ENCODE measurements at places on chromosomes 5 and 9.

GRCh38 chr5:16504571-16504970 lies 39.0 kb upstream of the ZNF622 start:
- DNase-seq: no peak

- DNase-seq: peak; percentile 8
Measured at GRCh38 chr9:113876151-113876992, at the start of gene ZNF618. ZNF618 (plus strand) TSS chr9:113876309; CDS start chr9:113876381, 72 bp downstream.

DNA sequence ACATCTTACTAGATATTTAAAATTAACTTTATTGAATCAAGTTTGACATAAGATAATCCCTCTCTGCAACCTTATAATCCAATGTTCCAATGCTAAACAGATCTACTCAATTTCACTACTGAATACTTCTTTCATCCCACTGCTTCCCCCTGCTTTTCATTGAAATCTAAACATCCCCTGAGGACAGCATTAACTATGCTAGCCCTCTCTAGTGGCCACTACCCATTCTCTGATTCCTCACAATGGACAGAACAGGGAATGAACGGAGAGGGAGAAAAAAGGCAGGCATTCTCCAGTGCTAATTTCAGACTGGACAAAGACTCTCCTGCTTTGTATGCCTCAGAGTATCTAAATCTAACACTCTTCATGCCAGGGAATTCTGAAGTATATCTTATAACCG lies 54.3 kb upstream of the RGS7BP start:
- no peak for DNase-seq

- no peak for DNase-seq
Measured at GRCh38 chr5:14035859-14036503, 91.5 kb upstream of the DNAH5 start.

DNA sequence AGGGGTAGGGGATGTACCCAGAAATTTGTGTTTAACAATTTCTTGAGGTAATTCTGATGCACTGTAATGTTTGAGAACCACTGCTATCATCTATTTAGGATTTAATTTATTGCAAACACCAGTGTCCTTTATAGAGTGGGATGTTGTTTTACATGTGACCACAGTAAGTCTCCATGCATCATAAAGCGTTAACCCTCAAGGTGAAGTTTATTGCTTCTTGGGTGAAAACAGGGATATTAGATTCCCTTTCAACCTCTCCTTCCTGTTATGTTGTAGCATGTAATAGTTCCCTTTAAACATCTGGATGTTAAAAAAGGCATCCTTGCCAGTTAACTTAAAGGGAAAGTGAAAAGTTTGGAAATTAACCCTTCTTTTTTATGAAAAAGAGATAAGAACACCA lies 35.8 kb upstream of the ATG10 start:
- DNase-seq: no peak

DNA sequence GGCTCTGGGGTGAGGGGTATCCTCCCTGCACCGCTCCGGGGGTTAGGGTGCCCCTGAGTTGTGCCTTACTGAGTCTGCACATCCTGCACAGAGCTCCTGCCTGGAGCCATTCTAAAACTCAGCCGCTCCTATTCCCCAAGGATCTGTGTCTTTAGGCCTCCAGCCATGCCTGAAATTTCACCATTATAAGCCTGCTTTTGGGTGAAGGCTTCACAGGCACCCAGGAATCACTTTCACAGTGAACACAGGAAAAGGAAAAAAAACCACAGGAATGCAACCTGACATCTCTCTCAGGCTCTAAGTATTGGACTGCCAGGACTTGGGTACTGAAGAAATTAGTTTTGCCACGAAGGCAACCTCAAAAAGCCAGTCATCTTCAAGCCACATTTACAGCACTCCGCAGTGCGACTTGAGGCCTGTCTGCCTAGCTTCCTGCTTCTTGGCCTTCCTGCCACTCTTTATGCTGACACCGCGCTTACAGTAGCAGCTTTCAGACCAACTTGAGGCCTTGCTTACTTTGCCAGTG lies 30.9 kb downstream of the GALNT10 start:
- peak; percentile 75 for DNase-seq

- DNase-seq: no peak
Measured at GRCh38 chr5:129977810-129978209, 73.5 kb downstream of the CHSY3 start.

GRCh38 chr5:75457161-75457560 lies 54.3 kb downstream of the CERT1 start:
- no peak for DNase-seq

DNA sequence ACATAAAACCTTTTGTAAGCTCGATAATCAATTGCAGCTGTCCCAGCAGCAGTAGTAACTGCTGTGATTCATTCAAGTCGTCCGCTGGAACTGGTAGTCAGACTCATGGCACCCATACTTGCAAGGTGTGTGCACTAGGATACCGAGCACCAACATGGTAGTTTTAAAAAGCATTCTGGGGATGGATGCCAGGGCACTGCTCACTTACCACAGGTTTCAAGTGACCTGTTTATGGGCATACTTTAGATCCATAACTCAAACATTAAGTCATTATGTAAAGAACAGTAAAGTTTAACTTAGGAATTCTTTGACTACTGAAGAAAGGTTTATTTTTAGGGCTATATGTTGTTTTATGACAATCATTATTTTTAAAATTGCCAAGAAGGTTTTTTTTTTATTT lies 2277.6 kb downstream of the MAT2B start:
- DNase-seq: no peak

DNA sequence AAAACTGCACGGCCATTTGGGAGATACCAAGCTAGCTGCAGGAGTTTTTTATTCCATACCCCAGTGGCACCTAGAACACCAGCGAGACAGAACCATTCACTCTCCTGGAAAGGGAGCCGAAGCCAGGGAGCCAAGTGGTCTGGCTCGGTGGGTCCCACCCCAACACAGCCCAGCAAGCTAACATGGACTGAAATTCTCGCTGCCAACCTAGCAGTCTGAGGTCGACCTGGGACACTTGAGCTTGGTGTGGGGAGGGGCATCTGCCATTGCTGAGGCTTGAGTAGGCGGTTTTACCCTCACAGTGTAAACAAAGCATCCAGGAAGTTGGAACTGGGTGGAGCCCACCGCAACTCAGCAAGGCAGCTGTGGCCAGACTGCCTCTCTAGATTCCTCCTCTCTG lies 108.9 kb upstream of the CHD1 start:
- DNase-seq: peak; percentile 70

GRCh38 chr5:69029292-69029691 lies 64.5 kb upstream of the SLC30A5 start:
- DNase-seq: no peak

- no peak for DNase-seq
Measured at GRCh38 chr5:96530901-96531300, 97.9 kb upstream of the PCSK1 start.

DNA sequence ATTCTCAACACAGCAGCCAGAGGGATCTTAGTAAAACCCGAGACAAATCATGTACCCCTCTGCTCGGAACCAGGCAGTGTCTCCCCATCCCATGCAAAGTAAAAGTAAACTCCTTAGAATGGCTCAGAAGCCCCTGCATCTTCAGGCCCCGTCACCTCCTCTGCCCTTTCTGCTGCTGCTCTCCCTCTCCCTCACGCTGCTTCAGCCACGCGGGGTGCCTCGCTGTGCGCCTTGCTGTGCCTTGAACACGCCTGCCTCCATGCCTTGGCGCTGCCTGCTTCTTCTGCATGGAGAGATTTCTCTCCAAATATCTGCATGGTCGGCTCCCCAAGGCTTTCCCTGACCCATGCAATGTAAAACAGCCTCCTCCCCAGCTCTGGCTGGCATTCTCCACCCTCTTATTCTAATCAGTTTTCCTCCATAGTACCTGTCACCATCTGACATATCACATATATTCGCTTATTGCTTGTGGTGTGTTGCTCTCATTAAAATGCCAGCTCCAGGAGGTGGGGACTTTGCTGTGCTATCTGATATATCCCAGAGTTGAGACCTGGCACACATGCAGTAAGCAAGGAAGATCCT lies 8.0 kb downstream of the GPRIN1 start:
- no peak for DNase-seq

GRCh38 chr5:180313677-180314505 lies 22.0 kb upstream of the MAPK9 start:
- DNase-seq: peak; percentile 71

DNA sequence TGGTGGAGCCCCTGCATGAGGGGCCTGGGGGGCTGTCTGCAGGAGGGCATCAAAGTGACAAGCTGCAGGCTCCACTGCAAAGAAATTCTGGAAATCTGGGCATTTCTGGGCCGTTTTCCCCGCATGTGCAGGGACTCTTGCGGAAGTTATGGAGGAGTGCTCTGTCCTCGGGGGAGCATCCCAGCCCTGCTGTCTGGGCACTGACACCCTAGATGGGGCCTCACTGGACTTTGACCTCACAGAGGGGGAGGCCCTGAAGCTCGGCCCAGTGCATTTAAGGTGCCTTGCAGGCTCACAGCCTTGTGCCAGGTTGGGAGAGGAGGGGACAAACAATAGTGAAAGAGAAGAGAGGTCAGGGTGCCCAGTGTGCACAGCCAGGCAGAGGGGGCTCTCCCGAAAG lies 35.4 kb downstream of the LHX3 start:
- DNase-seq: no peak

DNA sequence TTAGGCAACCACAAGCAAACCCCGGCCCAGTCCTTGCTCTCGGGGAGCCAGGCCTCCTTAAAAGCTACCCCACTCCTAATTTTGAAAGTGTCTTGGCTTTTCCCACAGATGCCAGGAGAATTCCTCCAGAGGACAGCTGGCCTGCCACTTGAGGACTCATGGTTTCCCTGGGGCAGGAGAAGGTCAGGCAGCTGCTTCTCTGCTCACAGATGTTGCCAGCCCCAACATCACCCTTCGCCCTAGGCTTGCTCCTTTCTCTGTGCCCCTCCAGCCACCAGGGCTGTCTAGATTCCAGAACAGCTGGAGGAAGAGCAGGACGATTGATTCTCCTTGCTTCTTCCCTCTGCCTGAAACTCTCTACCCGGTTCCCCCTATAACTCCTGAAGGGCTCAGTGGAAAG lies 8.5 kb downstream of the GGTA1 start:
- DNase-seq: no peak

DNA sequence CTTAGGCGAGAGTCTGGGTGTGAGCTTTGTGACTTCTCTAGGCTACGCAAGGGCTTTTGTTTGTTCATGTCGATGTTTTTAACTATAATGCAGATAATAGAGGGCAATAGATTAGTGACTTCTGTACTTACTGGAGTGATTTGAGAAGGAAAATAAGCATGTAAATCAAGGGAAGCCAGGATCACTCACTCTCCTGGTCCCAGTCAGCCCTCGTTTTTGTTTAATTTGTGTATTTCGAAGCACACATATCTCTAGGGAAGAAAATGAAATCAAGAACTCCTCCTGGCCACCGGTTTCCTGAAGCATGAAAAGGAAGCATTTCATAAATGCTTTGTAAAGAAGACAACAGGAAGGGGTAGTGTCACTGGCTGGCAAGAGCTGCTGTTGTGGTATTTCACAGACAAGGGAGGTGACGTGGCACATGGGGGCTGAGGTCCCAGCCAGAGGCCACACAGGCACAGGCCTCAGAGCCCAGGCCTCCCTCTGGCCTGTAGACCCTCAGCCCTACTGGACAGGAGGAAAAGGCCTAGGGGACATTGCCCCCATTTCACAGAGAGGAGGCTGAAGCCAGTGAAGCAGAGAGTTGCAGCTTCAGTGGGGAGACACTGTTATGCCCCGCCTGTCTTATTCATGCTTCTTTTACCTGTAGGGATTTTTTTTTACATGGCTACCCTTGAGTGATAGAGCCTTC lies 34.1 kb downstream of the IRF1 start:
- DNase-seq: peak; percentile 81

- DNase-seq: no peak
Measured at GRCh38 chr9:3018071-3018470, 174.2 kb upstream of the PUM3 start.

GRCh38 chr5:147530530-147531389 lies 20.9 kb upstream of the DPYSL3 start:
- DNase-seq: no peak

Measured in CD4-positive, alpha-beta T cell (primary cell).